ENCODE measurements at places on chromosomes 12 and 14.

DNA sequence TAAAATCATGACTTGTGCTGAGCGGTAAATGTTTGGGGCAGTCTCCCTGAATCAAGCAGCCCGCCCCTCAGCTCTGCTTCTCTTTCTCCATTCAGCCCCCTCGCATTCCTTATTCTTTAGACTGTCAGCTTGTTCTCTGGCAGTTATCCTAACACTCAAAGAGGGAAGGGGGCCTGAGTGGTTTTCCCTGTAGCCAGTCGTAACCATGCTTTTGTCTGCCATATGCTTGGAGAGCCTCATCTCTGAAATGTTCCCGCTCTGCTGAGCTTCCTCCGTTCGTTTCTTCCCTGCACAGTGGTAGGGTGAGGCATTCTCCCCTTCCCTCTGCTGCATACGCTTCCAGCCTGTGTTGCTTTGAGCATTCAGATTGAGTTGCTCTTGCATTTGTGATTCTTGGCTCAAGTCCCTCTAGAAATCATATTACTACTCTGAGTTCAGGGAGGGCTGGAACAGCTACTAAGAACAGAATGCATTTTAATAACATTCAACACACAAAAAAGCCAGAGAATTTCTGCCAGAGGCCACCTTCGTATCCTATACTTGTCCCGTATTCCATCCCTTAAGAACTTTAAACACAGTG is 119.7 kb downstream of the FBXL14 start:
- no peak for DNase-seq

DNA sequence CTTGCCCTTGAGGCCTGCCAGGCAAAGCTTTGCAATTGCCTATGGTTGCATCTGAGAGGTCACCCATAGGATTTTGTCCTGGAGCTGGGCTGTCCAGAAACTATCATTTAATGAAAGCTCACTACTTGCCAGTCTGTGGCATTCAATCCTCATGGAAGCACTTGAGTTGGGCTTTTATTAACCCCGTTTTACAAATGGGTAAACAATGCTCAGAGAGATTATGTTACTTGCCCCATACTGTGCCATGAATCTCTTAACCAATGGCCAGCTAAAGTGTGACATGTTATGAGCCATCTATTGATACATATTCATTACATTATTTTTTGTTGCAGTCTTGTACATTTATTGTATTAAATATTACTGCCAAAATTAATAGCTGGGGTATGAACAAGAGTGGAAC is 35.9 kb downstream of the PDZRN4 start:
- DNase-seq, result no peak

DNA sequence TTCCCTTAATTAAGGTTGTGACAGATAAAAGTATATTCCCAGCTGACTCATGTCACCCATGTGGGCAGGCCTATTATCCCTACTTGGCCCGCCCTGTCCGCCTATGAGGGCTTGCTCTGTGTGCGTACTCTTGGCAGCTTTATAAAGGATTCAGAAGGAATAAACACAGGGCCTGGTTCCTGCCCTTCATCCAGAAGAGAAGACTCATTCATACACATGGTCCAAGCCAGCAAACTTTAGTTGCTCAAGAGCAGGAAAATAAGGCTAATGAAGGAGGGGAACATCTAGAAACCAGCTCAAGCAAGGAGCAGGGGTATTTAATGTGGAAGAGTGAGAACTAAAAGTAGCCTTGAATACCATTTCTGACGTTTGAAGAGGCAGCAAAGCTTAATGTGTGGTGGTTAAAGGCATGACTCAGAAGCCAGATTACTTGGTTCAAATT is 141.9 kb downstream of the CRADD start:
- DNase-seq, result peak; percentile 81

DNA sequence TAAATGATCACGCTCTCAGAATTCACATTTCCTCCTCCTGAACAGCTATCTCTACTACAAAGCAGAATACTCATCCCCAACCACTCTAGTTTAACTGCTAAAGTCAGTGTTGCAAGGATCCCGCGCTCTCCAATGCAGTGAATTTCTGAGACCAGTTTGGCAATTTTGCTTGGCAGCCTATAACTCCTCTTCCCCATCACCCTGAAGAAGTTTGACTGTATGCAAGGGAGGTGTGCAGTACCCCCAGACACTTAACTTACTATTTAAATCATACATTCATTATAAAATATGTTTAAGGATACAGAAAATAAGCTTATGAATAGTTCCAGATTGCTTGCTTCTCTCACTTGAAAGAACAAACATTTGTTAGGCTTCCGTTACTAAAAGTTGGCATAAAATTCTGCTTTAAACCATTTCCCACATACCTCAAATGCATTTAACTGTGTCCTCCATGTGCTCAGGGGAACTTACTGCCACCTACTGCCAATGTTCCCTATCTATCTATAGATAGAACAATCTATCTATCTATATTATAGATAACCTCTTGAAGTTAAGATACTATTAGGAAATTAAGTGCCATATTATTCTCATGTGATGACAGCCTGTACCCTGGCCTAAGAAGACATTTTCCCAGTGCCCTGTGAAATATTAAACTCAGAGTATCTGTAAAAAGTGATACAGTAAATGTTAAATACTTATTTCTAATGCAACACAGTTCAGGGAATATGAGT is 2.4 kb downstream of the LGR5 start:
- DNase-seq, result no peak

GRCh38 chr12:70581208-70581607 is 56.0 kb downstream of the PTPRB start:
- no peak for DNase-seq

- no peak for DNase-seq
Observed at GRCh38 chr14:88069677-88070076, 64.7 kb downstream of the GPR65 start.

DNA sequence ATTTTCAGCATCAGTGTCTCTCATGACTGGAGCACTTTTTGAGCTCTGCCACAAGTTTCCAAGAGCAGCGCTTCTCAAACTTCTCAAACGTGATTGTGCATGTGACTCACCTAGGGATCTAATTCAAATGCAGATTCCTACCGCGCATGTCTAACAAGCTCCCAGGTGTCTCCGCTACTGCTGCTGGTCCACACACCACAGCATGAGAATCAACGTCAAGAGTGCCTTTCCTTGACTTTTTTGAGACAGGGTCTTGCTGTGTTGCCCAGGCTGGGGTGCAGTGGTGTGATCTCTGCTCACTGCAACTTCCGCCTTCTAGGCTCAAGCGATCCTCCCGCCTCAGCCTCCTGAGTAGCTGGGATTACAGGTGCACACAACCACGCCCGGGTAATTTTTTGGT is 22.4 kb downstream of the GLRX5 start:
- DNase-seq, result no peak

GRCh38 chr14:61042220-61042619 is 61.2 kb downstream of the SLC38A6 start:
- DNase-seq, result no peak

- DNase-seq, result peak; percentile 59
Observed at GRCh38 chr12:101891462-101891971, 14.1 kb downstream of the DRAM1 start.

DNA sequence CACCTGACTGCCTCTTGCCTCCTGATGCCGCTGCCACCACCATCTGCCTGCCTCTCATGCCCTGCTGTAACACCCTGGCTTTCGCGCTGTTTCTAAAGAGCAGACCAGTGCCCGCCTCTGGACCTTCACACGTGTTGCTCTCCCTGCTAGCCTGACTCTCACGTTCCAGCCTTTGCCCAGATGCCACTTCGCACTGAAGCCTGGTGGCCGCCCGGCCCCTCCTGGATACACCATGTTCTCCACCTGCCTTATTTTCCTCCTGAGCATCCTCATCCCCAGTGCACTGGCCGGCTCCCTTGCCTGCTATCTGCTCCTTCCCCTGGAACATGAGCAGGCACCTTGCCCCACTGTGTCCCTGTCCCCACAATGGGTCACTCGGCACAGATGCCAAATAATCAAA is 146.5 kb downstream of the PIWIL1 start:
- no peak for DNase-seq

DNA sequence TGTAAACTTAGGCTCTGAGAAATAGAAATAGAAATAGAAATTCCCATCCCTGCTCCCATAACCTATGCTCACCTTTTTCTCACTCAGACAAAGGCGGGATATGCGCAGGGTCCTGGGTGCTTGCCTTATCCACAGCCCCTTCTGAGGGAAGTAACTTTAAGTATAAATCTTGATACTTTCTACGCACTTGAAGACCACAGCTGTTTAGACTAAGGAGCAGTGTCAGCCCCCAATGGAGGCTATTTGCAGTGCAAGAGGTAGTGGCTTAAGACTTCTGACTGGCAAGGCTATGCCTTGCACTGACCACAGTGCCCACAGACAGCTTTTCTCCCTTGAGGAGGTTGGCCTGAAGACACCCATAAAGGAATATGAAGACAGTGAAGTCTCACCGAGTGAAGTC is 35.2 kb downstream of the ASCL1 start:
- DNase-seq, result no peak

- no peak for DNase-seq
Observed at GRCh38 chr12:56678852-56679251, 9.2 kb downstream of the PTGES3 start.

- DNase-seq, result no peak
Observed at GRCh38 chr12:3768911-3769447, 16.1 kb upstream of the CRACR2A start.

- DNase-seq, result no peak
Observed at GRCh38 chr12:107551434-107551833, 134.2 kb upstream of the PWP1 start.

DNA sequence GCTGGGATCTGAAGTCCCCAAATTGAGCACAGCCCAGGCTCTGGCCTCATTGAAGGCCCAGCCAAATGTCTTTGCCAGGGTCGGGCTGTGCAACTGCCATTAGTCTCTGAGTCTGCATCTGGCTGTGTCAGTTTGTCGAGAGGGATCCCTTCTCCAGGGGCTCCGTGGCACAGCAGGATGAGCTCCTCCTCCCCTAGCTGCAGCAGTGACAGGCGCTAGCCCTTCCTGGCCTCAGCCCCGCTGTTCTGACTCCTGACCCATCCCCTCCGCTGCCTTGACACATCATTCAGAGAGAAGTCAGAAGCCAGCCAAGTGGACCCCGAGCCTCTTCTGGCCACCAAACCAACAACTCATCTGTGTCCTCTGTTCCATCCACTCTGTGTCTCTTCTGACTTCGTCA is 188.3 kb downstream of the CALM1 start:
- DNase-seq, result no peak

DNA sequence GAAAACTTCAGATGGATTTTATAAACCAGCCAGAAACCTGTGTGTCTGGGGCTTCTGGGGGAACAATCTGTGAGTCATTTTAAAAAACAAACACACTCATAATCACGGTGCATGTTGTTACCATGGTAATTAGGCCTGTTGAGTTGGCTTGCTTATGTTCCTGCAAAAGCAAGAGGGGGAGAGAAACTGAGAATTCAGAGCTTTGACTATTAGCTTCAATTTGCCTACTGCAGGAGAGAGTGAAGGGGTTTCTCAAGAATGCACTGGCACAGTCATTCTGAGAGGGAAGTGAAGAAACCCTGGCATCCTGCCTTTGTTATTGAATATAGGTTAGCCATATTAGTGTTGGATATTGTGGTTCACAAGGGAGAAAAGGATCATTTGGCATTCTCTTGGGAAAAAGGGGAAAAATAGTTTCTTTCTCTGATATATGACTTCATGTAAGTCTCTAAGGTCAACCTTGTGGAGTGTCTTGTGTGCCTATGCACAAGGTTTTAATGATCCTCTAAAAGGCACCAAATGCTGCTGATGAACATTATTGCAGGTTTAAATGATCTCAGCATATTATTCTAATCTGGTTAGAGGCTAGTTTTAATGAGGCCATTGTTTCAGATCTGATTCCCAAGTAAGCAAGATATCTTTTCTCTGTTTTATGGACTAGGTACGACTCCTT is 12.9 kb downstream of the GNG2 start:
- DNase-seq, result no peak

GRCh38 chr12:116161588-116161987 is 115.9 kb downstream of the MED13L start:
- no peak for DNase-seq

GRCh38 chr12:57782608-57783465 is at the start of gene TSFM:
Gene TSFM (plus strand): TSS chr12:57782787. CDS start chr12:57782802, 15 bp downstream.
- peak; percentile 99 for DNase-seq

GRCh38 chr12:22399464-22400180 is 65.1 kb upstream of the ST8SIA1 start:
- no peak for DNase-seq

GRCh38 chr12:11886339-11886738 is 184.4 kb upstream of the BCL2L14 start:
- no peak for DNase-seq

DNA sequence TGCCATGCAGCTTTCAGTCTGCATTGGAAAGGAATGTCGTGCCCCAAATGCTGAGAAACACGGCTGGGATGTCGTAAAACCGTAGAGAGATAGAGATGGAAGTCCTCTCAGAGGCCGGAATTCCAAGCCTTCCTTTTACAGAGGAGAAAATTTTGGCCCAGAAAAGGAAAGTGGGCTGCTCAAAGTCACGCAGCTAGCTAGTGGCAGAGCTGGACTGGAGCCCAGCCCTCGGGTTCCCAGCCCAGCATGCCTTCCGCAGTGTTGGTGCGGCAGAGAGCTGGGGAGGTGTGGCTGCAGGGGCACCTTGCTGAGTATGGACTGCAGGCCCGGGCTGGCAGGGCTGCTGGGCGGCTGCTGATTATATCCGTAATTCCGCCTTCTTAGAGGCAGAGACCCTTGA is 50.3 kb downstream of the KCNA1 start:
- DNase-seq, result peak; percentile 45

- DNase-seq, result peak; percentile 68
Observed at GRCh38 chr12:123050331-123050831, 69.9 kb downstream of the ARL6IP4 start.

DNA sequence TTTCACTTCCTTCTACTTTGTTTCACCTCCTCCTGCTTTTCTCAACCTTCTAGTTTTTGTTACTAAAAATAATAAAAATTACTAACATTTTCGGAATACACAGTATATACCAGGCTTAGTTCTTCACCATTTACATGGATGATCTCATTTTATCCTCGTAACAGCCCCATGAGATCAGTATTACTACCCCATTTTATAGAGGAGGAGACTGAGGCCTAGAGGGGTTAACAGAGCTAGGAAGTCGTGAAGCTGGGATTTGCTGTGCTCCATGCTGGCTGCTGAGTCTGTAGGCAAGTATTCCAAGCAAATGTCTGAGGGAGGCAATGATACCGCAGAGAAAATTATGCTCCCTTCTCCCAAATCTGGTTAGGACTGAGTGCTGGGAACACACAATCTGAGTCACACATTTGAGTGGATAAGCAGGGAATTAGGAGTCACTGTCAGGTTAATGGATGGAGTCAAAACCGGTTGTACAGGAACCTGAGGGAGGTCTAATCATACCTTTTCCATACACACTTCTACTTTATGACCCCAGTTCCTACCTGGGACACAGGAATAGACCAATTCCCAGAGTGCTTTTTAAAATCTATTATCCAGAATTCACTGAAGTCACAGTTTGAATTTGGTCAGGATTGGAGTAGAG is 51.1 kb downstream of the ZFYVE26 start:
- DNase-seq, result no peak

GRCh38 chr12:132460571-132460970 is 29.4 kb upstream of the FBRSL1 start:
- no peak for DNase-seq

GRCh38 chr14:92906823-92907222 is 16.1 kb upstream of the CHGA start:
- no peak for DNase-seq
